ENCODE measurements at places on chromosomes 5 and 9.

- DNase-seq, result no peak
Measured at GRCh38 chr5:140153905-140154304, 21.1 kb upstream of the CYSTM1 start.

DNA sequence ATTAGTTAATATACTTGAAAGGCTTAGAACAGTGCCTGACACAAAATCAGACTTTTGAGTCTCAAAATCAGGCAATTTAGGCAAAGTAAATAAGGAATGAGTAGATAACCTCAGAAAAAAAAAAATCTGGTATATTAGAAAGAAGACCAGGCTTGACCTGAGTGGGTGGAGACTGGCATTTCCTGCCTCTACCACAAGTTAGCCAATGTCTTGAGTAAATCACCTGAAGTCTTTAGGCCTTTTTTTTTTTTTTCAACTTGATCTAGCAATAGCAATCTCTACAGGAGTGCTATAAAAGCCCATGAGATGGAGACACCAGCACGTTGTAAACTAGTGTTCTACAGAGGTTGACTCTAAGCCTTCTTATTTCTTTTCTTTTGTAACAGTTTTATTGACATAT is 104.2 kb upstream of the RASEF start:
- DNase-seq, result no peak

- no peak for DNase-seq
Measured at GRCh38 chr5:53123702-53124101, 14.1 kb upstream of the MOCS2 start.

- DNase-seq, result no peak
Measured at GRCh38 chr5:113213551-113214425, 221.0 kb downstream of the TSSK1B start.

DNA sequence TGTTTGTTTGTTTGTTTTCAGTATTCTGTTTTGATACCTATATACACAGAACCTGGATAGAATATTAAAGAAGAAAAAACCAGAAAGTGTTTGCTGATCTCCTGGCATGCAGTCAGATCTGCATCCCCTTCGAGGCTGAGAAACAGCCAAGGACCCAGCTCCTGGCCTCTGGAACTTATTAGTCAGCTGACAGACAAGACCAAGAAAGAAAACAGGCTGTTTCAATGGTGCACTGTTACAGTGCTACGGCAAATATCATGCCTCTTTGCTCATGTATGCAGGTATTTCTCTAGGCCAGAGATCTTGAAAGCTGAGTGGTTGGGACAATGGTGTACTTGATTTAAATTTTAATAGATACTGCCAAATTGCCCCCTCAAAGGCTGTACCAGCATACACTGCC is 95.0 kb downstream of the C5orf15 start:
- no peak for DNase-seq

GRCh38 chr5:147935032-147935431 is 28.7 kb upstream of the C5orf46 start:
- DNase-seq, result no peak

GRCh38 chr5:174313615-174314014 is 268.1 kb downstream of the NSG2 start:
- DNase-seq, result no peak

- no peak for DNase-seq
Measured at GRCh38 chr5:119420169-119420568, 32.1 kb upstream of the HSD17B4 start.

DNA sequence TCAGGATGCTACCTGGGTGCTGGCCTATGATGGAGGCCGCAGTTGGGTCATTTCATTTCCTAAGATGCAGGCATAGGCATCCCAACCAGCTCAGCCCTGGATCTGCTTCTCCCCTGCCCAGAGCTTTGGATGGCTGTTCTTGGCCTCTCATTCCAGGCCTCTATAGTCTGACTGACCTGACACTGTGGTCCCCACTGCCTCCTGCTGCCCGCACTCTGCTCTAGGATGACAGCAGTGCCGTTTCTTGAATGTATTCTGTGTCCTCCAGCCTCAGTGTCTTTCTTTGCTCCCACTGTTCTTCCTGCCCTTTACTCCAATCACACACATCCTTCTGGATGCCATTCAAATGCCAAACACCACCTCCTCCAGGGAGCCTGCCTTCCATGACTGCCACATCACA is 235.7 kb downstream of the HSPA4 start:
- DNase-seq, result no peak

- DNase-seq, result no peak
Measured at GRCh38 chr5:430214-430925, 12.6 kb upstream of the EXOC3 start.

DNA sequence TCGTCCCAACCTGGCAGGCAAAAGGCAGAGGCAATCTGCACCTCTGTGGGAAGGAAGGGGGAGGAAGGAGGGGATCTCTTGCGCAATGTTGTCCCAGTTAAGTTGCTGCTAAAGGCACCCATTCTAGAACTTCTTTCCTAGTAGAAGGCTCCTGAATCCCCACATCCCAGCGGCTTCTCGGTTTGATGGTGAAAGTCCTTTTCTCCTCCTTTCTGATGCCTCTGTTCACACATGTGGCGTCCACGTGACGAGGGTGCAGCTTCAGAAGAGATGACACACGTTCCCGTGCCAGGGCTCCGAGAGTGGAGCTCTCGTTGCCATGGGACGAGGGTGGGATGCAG is 96.9 kb upstream of the FCN2 start:
- no peak for DNase-seq

DNA sequence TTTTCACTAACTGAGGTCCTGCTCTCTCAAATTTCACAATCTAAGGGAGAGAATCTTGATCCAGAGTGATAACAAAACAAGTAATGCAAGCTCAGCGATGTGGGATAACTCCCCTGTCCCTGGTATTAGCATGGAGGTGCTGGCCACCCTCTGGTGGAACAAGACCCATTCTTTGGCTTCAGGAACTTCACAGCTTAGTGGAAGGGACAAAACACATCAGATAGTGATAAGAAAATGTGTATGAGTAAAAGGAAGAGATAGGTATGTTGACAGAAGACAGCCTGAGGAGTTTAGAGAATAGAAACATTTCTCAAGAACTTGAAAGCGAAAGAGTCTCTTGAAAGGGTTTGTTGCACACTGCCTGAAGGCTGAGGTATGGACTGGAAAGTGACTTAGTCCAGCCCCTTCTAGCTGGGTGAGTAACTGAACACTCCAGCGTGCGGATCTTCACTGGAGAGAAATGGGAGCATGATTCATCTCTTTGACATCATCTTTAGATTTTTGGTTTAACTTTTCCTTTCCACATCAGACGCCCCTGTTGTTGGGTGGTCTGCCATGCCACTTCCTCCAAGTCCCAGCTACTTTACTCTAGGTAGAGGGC is 25.4 kb upstream of the ZSWIM6 start:
- no peak for DNase-seq

GRCh38 chr9:4507306-4508130 is 17.2 kb downstream of the SLC1A1 start:
- no peak for DNase-seq

GRCh38 chr9:120383611-120383998 is 196.4 kb downstream of the CDK5RAP2 start:
- no peak for DNase-seq

GRCh38 chr9:101398930-101399642 is 435 bp downstream of the ZNF189 start:
- no peak for DNase-seq

GRCh38 chr9:78118742-78119473 is 87.3 kb upstream of the GNAQ start:
- no peak for DNase-seq
